CD8-positive, alpha-beta T cell (primary cell): ENCODE measurements at places on chromosomes 2 and 18.

- DNase-seq, result no peak
Measured at GRCh38 chr2:148013876-148014275, 6.7 kb downstream of the ORC4 start.

- no peak for DNase-seq
Measured at GRCh38 chr18:48991676-48992075, 40.9 kb upstream of the SMAD7 start.

DNA sequence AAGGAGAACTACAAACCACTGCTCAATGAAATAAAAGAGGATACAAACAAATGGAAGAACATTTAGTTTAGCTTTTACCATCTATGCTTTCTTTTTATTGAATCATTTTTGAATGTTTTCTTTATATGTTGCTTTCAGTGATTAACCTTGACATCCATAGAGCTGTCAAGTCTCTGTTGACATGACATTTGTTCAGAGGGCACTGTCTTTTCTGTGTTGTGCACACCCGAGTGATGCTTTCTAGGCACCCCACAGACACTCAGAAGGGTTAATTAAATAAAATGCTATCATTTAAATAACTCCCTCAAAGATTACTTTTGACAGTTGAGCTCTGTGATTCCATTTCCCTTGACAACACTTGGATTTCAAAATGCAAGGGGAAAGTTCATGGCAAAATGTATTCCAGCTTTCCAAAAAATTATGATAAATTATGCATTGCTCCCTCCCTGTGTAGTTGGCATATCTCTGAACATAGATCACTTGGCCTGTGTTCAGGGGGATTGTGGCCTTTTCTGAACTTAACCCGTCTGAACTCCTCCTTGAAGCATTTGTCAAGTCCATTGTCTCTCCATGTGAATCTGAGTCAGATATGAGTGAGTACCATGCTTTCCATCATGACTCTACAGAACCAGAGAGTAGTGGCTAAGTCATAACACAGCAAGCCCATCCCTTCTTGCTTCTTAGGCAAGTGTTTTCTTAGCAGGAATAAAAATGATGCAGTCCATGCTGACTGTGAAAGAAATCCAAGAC is 372.6 kb downstream of the RPRM start:
- no peak for DNase-seq

DNA sequence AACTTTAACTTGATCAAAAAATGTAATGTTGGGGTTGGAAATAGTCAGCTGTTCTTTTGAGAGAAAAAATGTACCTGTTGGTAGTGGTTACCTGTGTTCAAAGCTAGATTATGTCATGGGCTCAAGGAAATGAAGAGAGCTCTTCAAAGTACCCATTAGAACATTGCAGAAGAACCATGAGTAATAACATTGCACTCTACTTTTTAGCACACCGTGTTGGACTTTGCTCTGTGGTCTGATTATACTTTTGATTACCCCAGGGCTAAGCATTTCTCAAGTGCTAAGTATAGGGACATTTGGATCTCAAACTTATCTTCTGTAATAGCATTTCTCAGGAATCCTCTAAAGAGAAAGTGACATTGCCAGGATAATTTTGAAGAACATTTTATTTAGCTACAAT is 1122.8 kb upstream of the CELF4 start:
- DNase-seq, result no peak
